NCI-H1092 (cell line): ENCODE measurements at places on chromosomes 5 and 9.

DNA sequence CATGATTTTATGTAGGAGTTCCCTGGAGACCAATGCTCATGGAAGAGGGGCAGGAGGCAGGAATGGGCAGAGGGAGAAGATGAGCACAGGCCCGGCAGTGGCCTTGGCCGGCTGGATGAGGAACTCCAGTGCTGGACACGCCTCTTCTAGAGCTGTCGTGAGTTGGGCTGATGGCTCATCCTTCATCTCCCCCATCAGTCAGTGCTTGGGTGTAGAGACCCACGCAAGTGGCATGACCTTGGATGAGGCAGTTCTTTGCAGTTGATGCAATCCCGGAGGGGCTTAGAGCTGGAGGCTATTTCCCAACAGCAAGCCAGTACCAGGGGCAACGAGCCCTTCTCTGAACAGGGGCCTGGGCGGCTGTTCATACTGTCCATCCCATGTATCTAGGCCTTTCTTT is 25.5 kb upstream of the ARAP3 start:
- no peak for DNase-seq

- no peak for DNase-seq
These were observed 115.5 kb upstream of the IL7R start for GRCh38 chr5:35741126-35741716.

DNA sequence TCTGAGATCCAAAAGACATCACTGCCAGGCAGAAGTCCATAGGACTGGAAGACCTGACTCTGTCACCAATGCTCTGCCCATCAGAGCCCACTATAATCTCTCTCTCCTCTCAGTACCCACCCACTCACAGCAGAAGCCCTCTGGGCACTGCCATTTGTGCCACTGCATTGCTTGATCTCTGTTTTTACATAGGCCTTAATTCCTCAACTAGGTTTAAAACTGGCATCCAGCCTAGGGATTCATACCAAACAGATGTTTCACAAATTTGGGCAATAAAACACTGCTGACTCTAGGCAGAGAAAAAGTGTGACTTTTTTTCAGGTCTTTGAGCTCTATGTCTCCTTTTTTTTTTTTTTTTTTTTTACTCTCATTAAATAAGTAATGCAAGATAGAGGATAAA is 91.1 kb upstream of the RANBP3L start:
- DNase-seq: no peak

DNA sequence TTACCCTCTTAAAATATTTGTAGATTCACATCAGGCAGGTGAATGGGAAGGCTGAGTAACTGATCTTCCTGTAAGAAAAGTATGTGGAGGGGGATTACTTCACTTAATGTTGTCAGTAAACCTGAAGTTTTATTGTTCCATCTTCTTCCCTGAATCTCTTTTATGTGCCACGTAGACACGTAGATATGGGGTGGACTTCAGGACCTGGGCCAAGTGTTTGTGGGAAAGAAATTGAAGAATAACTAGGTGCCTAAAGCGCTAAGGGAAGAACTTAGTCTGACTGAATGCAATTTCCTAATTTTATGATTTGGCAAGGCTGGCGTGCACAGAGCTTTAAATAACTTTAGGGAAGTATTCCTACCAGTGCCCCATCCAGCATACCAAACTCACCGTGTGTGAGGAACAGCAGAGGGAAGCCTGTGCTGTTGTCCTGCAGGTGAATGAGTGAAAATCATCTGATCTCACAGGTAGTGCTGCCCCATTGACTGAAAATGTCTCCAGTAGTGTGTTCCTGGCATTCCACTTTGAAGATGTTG is 323.4 kb downstream of the KDM4C start:
- no peak for DNase-seq

GRCh38 chr9:22722492-22722891 is 275.9 kb downstream of the DMRTA1 start:
- DNase-seq: no peak

GRCh38 chr5:56396634-56397033 is 163.5 kb upstream of the ANKRD55 start:
- no peak for DNase-seq

GRCh38 chr5:4335078-4335477 is 739.4 kb downstream of the IRX1 start:
- DNase-seq: no peak

GRCh38 chr5:139651853-139652787 is 4.0 kb downstream of the CXXC5 start:
- no peak for DNase-seq

- DNase-seq: no peak
These were observed 78.6 kb downstream of the PDZD2 start for GRCh38 chr5:31717561-31717960.

GRCh38 chr9:65432722-65433323 is 147.8 kb upstream of the FOXD4L5 start:
- no peak for DNase-seq

DNA sequence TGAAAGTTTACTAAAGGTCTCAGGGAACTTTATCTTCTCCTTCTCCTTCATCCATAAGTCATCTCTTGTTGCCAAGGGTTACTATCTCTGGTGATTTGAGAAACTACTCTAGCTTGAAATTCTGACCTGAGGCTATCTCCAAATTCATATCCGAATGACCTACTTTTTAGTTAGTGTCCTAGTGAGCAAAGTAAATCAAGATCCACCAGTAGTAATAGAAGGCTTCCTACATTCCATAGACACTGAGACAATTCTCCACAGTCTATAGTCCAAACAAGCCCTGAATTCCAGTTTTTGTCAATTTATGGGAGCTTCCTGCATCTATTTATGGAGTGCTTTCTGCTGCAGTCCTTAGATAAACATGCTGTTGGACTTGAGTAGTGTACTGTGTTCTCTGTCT is 5.0 kb downstream of the IL7R start:
- DNase-seq: no peak

GRCh38 chr9:125494653-125494915 is 212.4 kb downstream of the MAPKAP1 start:
- DNase-seq: no peak

DNA sequence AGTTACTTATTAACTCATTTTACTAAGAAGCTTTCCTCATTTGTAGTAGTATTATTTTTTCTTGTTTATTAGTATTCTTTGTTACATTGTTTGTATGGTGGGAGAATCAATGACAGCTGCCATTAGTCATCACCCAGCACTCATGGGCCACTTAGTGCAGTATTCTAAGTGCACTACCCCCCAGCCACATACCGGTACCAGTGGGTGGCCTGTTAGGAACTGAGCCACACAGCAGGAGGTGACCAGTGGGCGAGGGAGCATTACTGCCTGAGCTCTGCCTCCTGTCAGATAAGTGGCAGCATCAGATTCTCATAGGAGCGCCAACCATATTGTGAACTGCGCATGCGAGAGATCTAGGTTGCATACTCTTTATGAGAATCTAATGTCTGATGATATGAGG is 24.2 kb upstream of the CAMLG start:
- no peak for DNase-seq

DNA sequence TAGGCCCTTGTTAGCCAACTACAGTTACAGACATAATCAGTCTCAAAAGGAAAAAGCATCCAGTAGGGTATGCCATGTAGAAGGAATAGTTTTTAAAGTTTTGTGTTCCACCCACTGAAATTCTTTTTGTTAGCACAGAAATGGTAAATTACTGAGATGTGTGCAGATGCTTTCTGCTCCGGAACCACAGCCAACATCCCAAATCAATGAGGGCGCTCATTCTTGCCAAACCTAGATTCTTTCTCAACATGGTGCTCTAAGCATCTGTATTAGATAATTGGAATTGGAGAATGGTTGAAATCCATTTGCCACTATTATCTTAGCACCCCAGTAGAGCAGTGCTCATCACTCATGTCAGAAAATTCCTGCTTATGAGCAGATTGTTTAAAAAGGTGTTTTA is 127.8 kb downstream of the SEC61B start:
- DNase-seq: no peak

DNA sequence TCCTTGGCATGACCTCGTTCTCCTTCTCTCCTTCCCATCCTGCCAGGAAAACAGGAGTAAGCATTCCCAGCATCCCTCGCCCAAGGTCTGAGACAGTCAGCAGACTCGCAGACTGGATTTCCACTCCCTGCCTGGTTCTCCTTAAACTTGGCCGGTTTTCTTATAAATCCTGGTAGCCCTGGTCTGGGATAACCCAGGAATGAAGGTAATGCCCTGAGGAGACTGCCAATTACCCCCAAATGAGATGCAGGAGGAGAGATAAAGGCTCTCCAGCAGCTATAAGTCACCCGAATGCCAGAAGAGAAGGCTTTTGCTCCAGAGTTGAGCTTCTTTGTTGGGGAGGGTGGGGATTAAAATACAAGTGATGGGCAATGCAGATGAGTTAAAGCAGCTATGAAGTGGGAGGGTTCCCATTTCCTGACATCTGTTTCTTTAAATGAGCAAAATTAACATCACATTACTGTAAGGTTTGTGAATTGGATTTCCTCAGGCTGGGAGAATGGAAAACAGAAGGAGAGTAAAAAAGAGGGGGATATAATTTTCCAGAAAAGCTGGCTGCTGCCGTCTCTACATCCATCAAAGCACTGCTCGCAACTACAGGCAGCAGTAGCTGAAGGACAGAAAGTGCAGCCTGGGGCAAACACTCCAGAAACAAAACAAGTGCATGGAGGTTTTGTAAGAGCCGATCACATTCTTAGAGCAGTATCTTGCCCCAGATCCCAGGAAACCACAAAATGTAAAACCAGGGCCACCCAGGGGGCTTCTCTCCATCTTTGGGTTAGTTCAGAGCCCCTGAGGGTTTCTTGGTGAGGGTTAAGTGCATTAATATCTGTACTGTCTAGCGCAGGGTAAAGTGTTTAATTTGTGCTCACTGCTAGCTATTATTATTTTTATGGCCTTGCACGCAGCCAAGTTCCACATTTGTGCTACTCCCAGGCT is 177.6 kb upstream of the PANK3 start:
- DNase-seq: no peak

DNA sequence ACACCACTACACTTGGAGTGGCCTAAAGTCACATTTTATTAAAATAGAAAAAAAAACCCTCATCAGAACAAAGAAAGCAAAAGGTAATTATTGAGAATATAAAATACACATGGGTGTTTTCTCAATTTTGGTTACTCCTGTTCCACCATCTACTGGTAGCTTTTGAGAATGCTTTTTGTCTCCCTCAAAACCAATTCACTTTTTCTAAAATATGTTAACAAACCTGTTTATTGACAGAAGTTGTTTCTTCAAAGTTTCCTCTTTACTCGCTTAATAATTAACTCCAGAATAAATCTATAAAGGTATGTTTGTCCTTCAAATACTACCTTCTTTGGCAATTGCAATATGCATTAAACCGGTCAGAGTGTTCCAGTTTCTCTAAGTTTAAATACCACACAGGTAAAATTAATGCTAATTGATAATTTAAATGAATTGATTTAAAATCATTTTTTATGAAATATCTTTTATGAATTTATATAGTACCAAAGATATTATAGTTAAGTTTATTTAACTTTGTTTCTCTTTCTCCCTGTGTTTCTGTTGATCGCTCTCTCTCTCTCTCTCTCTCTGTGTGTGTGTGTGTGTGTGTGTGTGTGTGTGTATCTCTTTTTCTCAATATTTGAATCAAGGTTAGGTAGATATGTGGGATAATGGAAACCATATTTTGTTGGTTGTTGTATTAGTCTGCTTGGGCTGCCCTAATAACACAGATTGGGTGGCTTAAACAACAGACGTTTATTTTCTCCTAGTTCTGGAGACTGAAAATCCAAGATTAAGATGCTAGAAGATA is 487.4 kb downstream of the PRDM9 start:
- no peak for DNase-seq

GRCh38 chr5:10676224-10676623 is 84.8 kb downstream of the DAP start:
- no peak for DNase-seq

DNA sequence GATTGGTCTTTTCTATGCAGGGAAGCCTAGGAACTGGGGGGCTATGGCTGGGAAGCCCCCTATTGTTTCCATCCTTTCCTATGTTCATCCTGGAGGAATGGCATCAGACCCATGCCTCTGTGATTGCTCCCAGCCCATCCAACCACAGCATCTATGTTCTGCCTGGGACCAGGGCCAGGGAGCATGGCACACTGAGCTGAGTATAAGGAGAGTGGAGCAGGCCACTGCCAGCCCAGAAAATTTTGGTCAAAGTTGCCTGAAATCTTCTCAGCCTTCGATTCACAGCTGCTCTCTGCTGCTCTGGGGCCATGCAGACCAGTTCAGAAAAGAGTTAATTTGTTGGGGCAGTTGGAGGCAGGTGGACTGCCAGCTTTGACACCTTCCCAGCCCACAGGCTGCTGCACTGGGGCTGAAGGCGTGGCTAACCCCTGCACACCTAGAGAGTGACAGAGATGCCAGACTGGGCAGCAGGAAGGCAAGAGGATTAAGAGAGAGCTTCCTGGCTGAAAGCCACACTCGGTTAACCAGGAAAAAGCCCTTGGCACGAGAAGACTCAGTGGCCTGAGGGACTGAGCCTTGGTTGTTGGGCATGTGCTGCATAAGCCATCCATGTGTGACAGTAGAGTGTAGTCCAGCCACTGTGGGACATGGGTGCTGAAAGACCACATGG is 12.1 kb downstream of the TGFBI start:
- DNase-seq: no peak

GRCh38 chr5:39448506-39449128 is 23.8 kb upstream of the DAB2 start:
- DNase-seq: no peak

GRCh38 chr5:149144637-149145036 is 3.3 kb downstream of the ABLIM3 start:
- DNase-seq: no peak

GRCh38 chr5:17252543-17252942 is 35.1 kb downstream of the BASP1 start:
- no peak for DNase-seq

DNA sequence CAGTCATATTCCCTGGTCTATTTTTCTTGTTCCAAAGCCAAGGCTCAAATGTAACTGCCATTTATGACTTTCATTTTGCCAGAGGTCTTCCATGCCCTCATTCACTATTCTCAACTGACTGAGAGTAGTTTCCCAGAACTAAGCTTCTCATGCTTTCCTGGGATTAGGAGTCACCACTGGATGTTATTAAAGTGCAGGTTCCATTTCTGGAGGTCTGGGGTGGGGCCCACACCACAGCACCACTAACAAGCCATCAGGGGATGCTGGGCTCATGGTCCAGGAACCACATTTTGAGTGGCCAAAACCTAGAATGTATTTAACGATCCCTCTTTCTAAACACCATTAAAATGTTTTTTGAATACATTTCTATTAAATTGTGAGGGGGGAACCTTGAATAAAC is 677.6 kb downstream of the SEMA5A start:
- no peak for DNase-seq

GRCh38 chr9:19926774-19927173 is 137.9 kb upstream of the SLC24A2 start:
- no peak for DNase-seq

DNA sequence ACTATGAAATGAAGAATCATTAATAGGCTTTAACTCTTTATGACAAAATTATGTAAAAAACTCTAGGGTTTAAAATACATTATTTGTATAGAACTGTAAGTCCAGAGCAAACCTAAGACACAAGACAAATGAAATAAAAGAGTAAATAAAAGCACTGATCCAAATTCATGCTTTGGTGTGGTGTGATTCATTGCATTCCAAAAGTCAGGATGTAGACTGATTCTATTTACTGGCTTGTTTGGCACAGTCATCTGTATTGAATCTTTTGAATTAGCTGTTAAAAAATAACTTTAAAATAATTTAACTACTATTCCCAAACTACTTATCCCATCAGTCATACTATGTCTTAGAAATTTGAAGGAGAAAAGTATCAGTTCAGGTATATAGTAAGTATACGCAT is 31.1 kb downstream of the IL4 start:
- DNase-seq: no peak
